ENCODE measurements at places on chromosomes 6 and 20.

DNA sequence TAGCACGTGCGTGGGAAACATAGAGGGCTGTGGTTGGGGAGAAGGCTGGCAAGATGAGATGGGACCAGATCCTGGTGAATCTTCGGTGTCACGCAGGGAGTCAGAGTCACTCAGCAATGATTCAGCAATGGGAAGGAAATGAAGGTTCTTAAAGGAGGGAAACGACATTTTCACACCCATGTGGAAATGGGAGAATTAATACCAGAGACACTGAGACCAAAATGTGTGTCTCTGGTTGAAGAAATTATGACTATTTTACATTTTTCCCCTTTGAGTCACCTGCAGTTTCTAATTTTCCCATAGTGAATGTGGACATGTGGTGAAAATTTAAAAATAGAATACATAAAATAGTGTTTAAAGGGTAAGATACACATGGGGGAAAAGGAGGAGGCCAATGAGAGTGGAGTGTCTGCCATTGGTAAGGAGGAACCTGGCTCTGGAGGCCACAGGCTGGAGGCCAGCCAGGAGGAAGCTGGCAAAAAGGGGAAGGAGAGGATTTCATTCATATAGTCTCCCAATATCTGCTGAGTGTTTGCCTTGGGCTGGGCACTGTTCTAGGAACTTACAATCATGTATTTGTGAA lies 17.5 kb downstream of the NRN1 start:
- no peak for DNase-seq

DNA sequence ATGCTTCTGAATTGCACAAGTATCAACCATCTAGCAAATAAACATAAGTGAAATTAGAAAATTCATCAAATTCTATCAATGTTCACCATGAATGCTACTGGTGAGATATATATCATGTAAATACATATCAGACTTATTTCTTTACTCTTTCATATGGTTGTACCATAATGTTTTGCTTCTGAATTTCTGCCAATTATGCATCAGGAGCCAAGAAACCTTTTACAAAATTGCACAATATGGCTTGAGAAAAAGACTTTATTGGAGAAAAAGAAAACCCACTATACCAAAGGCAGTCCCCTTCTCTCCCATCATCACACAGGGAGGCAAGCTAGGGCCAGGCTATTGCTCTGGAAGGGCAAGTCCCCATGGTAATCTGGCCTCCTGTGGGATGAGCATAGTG lies 402.6 kb downstream of the C6orf118 start:
- no peak for DNase-seq

DNA sequence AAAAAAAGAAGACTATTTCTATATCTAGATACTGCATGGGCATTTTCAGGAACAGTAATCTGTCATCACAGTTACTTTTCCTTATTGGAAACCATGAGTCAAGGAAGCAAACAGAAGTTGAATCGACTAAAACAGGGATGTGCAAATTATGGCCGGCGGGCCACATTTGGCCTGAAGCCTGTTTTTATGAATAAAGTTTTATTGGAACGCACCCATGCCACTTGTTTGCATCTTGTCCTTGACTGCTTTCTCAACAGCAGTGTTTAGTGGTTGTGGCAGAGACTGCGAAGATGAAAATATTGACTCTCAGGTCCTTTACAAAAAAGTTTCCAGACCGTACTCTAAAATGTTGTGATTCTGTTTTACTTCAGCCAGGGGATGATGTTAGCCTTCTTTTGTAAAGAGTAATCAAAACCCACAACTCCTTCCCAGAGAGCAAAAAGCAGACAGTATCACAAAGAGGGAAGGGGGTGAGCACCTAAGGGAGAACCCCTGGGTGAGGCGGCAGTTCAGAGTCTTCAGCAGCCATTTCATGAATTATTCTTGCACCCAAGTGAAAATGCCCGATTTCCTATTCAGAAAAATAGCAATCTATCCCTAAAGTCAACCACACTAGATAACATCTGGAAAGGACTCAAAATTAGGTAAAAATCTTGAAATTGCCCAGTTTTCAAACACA lies 190.4 kb downstream of the MYLK4 start:
- DNase-seq: no peak

GRCh38 chr20:54017846-54018245 lies 52.5 kb downstream of the BCAS1 start:
- DNase-seq: no peak

DNA sequence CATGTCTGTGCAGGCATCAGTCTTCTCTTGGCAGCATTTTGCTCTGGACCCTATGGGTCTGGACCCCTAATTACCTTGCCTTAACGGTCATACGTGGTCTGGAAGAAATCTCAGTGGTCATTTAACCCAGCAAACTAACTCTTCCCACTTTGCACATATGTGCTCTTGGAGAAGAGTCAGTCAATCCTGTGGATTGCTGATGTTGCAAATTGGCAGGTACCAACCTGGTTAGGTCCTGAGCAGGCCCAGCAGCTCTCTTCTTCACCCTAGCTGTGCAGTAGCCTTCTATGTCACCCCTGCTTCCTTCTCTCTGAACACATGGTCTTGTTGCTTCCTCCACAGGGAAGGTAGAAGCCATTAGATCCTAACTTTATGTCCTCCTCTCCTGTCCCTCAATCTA lies 1.6 kb downstream of the CEP43 start:
- no peak for DNase-seq
